ENCODE measurements at places on chromosomes 7 and 10.

DNA sequence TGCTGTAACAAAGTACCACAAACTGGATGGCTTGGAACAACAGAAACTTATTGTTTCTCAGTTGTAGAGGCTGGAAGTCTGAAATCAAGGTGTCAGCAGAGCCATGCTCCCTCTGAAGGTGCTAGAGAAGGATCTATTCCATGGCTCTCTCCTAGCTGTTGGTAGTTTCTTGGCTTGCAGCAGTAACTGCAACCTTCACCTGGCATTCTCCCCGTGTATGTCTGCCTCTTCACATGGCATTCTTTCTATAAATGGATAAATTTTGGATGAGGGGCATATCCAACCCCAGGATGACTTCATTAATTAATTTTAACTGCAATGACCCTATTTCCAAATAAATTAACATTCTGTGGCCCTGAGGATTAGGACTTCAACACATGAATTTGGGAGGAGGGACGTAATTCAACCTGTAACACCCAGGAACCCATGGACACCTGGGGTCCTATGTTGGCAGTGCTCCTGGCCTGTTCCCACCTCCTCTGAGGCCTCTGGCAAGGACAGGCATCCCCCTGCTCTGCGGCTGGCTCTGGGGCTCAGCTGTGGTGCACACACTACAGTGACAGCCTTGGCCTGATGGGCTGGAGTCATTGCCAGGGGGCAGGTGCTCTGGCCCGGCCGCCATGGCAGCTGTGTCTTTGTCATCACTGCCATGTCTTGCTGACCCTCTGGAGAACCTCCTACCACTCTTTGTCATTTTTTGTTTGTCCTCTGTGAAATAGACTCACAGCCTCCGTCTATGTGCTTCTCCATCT is 30.8 kb downstream of the LSMEM1 start:
- no peak for DNase-seq

DNA sequence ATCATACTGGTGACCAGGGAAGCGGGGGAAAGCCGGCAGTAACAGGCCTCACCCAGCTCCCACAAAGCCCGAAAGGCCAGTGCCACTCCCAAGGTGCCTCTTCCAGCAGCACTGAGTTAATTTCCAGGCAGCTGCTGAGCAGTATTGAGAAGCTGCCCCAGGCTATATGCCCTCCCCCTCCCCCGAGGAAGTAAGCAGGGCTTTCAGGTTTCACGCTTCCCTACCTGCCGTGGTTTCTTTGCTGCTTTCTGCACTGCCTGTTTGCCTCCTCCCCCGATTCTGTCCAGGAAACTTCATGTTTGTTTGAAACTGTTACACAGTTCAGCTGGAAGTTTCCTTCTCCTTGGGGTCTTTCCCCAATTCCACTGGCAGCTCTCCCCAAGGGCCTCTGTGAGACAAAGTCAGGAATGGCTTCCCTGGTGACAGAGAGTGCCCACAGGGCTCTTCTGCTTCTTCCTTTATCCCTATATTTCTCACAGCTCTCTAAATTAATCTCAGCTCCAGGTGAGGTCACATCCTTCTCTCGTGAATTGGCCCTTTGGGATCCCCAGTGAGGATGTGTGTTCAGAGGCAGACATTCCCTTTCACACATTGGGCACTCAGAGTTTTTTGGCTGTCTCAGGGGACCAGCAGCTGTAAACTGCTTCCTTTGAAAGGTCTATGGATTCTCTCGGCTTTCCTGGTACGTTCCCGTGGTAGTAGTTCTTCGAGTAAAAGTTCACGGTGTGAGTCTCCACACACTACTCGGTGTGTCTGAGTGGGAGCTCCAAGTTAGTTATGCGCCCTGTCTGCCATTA is 19.4 kb downstream of the C1GALT1 start:
- no peak for DNase-seq

DNA sequence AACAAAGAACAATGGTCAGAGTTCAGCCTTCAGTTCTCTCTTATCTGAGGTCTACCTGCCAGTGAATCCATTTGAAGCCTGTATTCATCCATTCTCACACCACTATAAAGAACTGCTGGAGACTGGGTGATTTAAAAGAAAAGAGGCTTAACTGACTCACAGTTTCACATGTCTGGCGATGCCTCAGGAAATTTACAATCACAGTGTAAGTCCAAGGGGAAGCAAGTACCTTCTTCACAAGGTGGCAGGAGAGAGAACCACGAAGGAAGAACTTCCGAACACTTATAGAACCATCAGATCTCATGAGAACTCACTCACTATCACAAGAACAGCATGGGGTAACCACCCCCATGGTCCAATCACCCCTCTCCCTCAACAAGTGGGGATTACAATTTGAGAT is 33.0 kb upstream of the SLC25A13 start:
- no peak for DNase-seq

DNA sequence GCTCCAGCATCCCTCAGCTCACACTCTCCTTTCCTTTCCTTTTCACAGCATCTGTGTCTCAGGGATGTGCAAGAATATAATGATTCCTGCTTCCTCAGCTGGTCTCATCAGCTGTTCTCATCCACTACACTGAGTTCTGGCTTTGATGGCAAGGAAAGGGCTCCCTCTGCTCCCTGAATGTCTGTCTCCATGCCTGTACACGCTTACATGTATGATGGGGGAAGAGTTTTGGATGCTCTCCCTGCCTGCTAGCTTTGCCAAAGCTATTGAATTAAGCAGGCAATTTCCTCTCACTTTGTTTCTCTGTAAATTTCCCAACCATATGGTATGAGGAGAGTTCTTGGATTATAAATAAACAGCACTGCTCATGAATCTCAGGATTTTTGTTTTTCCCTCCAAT is 254.5 kb downstream of the SORCS3 start:
- no peak for DNase-seq

GRCh38 chr7:38881015-38881414 is 28.0 kb downstream of the VPS41 start:
- no peak for DNase-seq

- no peak for DNase-seq
Observed at GRCh38 chr7:42236976-42237810, at the start of gene GLI3. Gene GLI3 (minus strand): TSS chr7:42237209. CDS start chr7:42223253, 13,956 bp downstream.

DNA sequence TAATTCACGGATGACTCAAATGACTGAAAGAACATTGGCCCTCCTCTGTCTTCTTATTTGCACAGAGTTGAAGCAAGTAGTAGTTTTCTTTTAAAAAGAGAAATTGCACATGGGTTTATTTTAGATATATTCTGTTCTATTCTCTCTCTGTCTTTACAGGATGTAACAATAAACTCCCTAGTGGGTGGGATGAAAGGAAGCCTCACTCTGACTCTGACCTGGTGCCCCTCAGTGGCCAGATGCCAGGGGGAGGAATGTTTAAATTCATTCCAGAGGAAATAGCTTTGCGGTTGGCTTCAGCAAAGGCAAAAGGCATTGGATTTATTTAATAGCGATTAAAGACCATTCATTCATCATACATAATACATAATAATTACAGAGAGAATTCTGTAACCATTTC is 156.4 kb upstream of the MTPN start:
- no peak for DNase-seq

DNA sequence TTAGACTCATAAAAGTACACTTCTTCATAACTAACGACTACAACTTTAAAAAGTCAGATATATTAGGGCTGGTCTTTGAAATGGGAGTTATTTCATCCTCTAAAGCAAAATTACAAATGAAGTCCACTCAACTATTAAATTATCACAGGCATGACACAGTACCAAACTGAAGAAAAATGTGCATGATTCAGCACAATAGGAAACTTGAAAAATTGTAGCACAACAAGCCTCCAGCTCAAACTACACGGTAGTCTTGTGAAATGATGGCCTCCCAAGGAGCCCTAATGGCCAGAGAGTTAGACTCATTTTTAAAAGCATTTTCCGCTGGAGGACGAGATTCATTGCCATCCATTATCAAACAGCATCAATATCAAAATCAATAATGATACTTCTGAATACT is 76.4 kb downstream of the MAGI2 start:
- DNase-seq = no peak

GRCh38 chr10:110002801-110003523 is 4.8 kb upstream of the ADD3 start:
- no peak for DNase-seq

DNA sequence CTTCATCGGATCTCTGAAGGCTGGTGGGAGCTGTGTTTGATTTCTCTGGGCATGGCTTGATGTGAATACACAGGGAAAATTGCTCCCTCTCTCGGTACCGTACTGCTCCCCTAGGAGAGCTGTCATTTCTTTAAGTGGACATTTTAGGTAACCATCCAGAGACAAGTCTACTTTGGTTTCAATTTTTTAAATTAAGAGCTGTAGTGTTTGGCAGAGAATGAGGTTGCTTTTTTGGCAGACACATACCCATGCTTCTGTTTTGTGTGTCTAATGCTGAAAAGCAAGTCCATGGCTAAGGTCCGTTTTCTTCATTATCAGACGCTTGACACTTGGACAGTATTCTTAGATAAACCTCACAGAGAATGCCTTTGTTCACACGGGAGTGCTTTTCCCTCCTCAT is 61.3 kb upstream of the TRIL start:
- no peak for DNase-seq

- no peak for DNase-seq
Observed at GRCh38 chr7:135684699-135685098, 22.4 kb downstream of the STMP1 start.

- DNase-seq = no peak
Observed at GRCh38 chr10:87634311-87634710, 25.4 kb upstream of the PAPSS2 start.

DNA sequence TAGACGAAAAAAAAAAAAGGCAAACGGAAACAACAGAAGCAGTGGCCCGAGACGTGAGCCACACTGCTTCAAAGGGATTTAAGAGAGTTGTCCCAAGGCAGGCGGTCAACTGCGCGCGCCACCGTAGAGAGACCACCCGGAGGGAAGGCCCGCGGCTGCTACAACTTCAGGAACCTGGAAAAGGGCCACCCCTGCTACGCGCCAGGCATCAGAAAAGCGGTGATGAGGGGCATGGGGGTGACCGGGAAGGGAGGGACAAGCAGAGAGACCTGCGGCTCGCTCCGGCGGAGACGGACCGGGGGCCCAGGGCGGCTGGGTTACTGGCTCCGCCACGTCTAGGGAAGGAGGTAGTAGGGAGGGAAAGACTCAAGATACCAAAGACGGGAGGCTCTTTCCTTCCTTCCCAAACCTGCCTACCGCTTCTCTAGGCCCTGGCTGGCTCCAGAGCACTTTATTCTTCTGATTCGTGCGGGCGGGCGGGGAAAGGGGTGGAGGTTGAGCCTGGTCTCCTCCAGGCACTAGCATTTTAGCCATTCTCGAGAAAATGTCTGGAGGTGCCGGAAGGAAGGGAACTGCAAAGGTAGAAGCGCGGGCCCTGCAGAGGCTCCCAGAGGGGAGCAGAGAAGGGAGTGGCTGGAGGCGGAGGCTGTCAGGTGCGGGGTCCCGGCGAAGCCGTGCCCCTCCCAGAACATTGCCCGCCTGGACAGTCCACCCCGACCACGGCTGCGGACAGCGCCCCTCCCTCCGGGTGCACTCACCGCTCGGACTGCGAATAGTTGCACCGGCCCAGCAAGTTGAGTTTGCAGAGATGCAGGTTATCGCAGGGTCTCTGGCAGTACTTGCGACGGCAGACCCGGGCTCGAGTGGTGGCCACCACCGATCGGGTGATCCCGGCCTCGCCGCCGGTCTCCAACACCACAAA is 993 bp downstream of the ZC3HAV1 start:
- DNase-seq = no peak

- no peak for DNase-seq
Observed at GRCh38 chr7:138887872-138888656, 90.1 kb upstream of the ATP6V0A4 start.

DNA sequence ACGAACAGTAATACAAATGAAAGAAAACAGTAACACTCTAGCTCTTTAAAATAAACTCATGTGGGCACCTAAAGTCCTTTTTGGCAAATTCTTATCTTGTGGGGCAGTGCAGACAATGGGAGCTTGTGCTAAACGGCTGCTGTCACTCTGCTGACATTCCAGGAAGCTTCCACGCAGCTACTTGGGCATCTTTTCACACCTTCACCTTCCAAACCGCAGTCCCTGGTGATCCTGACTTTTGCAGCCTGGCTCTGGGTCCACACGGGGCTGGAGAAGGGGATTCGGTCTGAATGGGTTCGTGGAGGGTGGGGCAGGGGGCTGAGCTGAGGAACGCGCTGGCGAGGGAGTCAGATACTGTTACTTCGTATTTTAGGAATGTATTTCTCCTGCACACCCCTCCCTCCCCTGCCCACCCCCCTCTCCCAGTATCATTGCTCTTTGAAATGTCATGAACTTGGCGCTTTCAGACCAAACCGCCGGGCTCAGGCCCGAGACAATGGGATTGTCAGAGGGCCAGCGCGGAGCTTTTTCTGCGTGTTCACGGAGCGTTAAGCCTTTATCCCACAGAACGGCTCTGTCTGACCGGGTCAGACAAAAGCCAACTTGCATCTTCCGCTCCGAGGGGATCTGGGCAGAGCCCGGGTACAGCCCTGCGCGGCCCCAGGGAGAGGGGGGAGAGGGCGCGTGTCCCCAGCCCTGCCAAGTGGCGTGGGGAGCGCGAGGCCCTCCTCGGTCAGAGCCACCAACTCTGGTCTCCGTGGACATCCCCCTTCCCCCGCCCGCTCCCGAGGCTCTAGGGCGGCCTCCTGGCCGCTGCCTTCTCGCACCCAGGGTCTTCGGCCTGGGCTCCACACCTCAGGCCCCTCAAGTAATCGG is 76.7 kb upstream of the EN2 start:
- no peak for DNase-seq

GRCh38 chr7:116167177-116167576 is 43.2 kb upstream of the TES start:
- DNase-seq = no peak

DNA sequence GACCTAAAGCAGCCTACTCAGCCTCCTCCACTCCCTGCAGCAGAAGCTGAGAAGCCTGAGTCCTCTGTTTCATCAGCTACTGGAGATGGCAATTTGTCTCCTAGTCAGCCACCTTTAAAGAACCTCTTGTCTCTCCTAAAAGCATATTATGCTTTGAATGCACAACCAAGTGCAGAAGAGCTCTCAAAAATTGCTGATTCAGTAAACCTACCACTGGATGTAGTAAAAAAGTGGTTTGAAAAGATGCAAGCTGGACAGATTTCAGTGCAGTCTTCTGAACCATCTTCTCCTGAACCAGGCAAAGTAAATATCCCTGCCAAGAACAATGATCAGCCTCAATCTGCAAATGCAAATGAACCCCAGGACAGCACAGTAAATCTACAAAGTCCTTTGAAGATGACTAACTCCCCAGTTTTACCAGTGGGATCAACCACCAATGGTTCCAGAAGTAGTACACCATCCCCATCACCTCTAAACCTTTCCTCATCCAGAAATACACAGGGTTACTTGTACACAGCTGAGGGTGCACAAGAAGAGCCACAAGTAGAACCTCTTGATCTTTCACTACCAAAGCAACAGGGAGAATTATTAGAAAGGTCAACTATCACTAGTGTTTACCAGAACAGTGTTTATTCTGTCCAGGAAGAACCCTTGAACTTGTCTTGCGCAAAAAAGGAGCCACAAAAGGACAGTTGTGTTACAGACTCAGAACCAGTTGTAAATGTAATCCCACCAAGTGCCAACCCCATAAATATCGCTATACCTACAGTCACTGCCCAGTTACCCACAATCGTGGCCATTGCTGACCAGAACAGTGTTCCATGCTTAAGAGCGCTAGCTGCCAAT is 202.2 kb downstream of the ZEB1 start:
- no peak for DNase-seq

- no peak for DNase-seq
Observed at GRCh38 chr7:26554952-26555351, 263.3 kb downstream of the SNX10 start.

Data from activated naive CD4-positive, alpha-beta T cell (primary cell).